Smooth muscle cell of trachea (primary cell): ENCODE measurements at places on chromosomes 1 and 21. TPM values are rescaled to one million over a fixed set of nuclear protein-coding genes. Genes with fewer than 3 reads are reported as not detected.

Gene CYB561D1
- 6.4 and 6.8 TPM in 2 replicates for total RNA-seq

Gene DCDC2B
- total RNA-seq = not detected in 2 replicates

Gene SPAG17
- under 0.01 TPM in 1 of 2 replicates, not detected in the other for total RNA-seq

Gene KCNA2
- total RNA-seq = 0.17 TPM in 1 of 2 replicates, not detected in the other

Gene GJA8
- not detected in 2 replicates for total RNA-seq

Gene SLC6A9
- 1.6 and 7.4 TPM in 2 replicates for total RNA-seq

Gene LAMB3
- total RNA-seq = 25.5 and 42.8 TPM in 2 replicates

Gene FAM151A
- not detected in 2 replicates for total RNA-seq

Gene PTPRC
- under 0.01 TPM in 1 of 2 replicates, not detected in the other for total RNA-seq

Gene CCDC27
- not detected in 2 replicates for total RNA-seq

Gene TAF13
- total RNA-seq = 73.9 and 75.4 TPM in 2 replicates

Gene MPL
- total RNA-seq = not detected in 2 replicates

Gene KHDC4
- total RNA-seq = 23.1 and 26.5 TPM in 2 replicates

Gene SNX7
- 46.5 and 54.0 TPM in 2 replicates for total RNA-seq

Gene LCE1F
- not detected in 2 replicates for total RNA-seq

Gene OR2T11
- not detected in 2 replicates for total RNA-seq

Gene VPS26C
- 89.6 and 104 TPM in 2 replicates for total RNA-seq

Gene PRKCZ
- total RNA-seq = 1.5 and 2.5 TPM in 2 replicates

Gene C1orf115
- total RNA-seq = 0.50 and 0.87 TPM in 2 replicates

Gene LMOD1
- total RNA-seq = 7.7 and 22.2 TPM in 2 replicates

Gene LDLRAD1
- not detected in 2 replicates for total RNA-seq

Gene LCE1A
- not detected in 2 replicates for total RNA-seq

Gene IGFN1
- under 0.01 TPM in 2 replicates for total RNA-seq

Gene ZNF687
- total RNA-seq = 13.7 and 19.8 TPM in 2 replicates

Gene HMCN1
- 7.4 and 10.9 TPM in 2 replicates for total RNA-seq

Gene OR2L5
- total RNA-seq = not detected in 2 replicates

Gene TARS2
- 19.3 and 27.0 TPM in 2 replicates for total RNA-seq

Gene FCMR
- 0.29 TPM in 1 of 2 replicates, not detected in the other for total RNA-seq

Gene TFF1
- not detected in 2 replicates for total RNA-seq

Gene CD1B
- not detected in 2 replicates for total RNA-seq

Gene CRNN
- not detected in 2 replicates for total RNA-seq

Gene RGS16
- 0.29 and 0.66 TPM in 2 replicates for total RNA-seq

Gene CA6
- not detected in 2 replicates for total RNA-seq

Gene LDLRAD2
- 0.29 TPM in 1 of 2 replicates, not detected in the other for total RNA-seq

Gene TNFRSF1B
- total RNA-seq = 25.6 and 43.0 TPM in 2 replicates

Gene TMEM53
- total RNA-seq = 6.3 and 8.6 TPM in 2 replicates
